Forelimb muscle (tissue), 1 donor: ENCODE measurements at places on chromosomes 3 and 15. TPM values are rescaled to one million over a fixed set of nuclear protein-coding genes. Genes with fewer than 3 reads are reported as not detected.

The CCR8 gene
- not detected for polyA plus RNA-seq

GRCh38 chr15:50365971-50366370 lies 11.0 kb upstream of the GABPB1 start:
- DNase-seq: no peak

The THOC7 gene
- polyA plus RNA-seq: 52.7 TPM

The SERINC4 gene
- polyA plus RNA-seq: 0.42 TPM

DNA sequence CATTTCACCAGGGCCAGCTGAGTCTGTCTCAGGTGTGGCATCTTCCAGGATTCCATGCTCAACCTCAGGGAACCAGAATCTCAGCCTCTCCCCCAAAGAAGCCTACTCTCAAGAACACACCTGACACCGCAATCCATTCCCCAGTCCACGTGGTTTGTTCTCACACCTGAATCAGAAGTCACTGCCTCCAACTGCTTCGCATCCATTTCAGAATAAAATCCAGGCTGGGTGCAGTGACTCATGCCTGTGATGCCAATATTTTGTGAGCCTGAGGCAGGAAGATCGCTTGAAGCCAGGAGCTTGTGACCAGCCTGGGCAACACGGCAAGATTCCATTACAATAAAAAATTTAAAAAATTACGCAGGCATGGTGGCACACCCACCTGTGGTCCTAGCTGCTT lies 212.2 kb downstream of the FOXP1 start:
- no peak for DNase-seq

DNA sequence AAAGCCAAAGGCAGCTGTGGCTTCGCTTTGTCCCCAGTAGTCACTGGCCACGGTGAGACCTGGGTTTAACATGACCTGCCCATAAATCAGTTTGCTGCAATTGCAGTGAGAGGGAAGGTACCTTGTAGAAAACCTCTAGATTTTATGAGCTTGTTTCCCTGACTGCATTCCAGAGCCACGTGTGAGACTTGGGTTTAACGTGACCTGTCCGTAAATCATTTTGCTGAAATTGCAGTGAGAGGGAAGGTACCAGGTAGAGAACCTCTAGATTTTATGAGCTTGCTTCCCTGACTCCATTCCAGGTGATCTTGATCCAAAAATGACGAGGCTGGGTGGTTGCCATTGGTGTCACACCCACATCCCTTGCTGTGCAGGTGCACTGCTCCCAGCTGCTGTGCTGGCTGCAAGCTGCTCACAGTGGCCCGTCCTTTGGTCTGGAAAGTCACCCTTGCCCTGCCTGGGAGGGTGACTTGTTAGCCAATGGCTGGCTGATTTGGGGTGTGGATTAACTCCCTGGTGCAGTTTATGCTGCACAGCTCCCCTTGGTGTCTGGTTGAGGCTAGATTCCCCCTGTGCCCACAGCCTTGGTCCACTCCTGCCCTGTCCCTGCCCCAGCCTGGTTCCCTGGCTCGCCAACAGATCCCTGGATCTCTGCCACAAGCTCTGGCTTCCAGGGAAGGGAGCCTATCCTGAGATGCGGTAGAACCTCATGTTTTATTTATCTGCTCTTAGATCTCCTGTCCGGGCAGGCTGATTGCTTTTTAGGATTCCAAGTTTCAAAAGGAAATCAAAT lies 192.7 kb upstream of the CTDSPL start:
- no peak for DNase-seq

DNA sequence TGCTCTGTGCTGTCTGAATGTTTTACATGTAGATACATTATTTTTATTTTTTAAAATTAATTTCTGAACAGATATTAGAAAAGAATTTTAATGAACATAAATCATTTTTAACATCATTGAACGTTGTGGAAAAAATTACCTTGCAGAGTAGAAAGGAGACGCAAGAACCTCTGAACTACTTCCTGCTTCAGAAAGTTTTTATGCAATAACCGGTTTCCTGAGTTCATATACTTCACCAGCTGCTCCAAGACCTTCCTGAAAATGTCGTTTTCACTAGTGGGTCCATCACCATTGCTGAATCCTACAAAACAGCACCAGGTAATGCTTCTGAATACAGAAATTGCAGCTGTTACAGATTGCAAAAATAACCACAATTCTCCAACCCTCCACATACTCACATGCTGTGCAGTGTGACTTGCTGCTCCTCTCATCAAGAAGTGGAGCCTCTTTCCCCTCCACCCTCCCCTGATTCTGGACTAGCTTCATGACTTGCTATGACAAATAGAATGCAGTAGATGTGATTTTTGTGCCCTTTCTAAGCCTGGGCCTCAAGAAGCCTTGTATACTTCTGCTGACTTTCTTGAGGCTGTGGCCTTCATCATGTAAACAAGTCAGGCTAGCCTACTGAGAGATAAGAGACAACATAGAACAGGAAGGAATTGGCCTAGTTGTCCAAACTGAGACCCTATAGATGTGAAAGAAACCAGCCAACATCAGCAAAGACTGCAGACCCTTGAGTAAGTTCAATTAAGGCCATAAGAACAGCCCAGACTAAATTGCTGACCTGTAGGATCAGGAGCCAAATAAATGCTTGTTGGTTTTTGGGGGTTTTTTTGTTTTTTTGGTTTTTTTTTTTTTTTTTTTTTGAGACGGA lies 80.4 kb downstream of the TRANK1 start:
- DNase-seq: no peak

GRCh38 chr3:195098741-195099525 lies 172.0 kb downstream of the XXYLT1 start:
- no peak for DNase-seq

The CCR5 gene
- 0.40 TPM for polyA plus RNA-seq

The MNS1 gene
- 5.4 TPM for polyA plus RNA-seq

The GABRA5 gene
- 0.25 TPM for polyA plus RNA-seq

GRCh38 chr3:11367143-11367693 lies 95.0 kb downstream of the ATG7 start:
- no peak for DNase-seq

DNA sequence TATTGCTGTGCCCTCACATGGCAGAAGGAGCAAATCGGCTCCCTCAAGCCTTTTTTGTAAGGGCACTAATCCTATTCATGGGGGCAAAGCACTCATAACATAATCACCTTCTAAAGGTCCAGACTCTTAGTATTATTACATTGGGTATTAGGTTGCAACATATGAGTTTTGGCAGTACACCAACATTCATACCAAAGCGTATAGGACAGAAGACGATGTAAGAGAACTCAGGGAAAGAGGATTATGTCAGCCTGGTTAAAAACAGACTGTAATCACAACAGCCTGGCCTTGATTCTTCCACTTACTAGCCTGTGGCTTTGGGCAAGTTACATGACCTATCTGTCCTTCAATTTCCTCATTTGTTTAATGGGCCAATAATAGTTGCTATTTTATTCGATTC lies 828.5 kb upstream of the NECTIN3 start:
- DNase-seq: no peak

The ALDH1A3 gene
- polyA plus RNA-seq: 17.6 TPM

DNA sequence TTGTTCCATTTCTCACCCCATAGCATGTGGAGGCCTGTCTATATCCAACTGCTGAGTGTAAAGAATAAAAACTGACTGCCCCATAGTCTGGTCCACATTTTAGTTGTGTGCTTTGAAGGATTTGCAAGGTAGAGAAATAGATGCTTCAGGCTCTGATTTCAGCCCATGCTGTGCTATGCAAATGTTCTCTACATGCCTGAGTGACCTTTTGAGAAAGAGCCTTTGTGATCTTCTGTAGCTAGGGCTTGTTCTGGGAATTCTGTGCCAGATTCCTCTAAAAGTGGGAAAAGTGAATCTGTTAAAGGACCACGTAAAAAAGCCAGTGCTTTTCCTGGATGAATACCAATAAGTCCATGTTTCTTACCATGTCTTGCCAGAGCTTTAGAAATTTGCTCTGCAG lies 5.2 kb downstream of the KCTD6 start:
- no peak for DNase-seq

DNA sequence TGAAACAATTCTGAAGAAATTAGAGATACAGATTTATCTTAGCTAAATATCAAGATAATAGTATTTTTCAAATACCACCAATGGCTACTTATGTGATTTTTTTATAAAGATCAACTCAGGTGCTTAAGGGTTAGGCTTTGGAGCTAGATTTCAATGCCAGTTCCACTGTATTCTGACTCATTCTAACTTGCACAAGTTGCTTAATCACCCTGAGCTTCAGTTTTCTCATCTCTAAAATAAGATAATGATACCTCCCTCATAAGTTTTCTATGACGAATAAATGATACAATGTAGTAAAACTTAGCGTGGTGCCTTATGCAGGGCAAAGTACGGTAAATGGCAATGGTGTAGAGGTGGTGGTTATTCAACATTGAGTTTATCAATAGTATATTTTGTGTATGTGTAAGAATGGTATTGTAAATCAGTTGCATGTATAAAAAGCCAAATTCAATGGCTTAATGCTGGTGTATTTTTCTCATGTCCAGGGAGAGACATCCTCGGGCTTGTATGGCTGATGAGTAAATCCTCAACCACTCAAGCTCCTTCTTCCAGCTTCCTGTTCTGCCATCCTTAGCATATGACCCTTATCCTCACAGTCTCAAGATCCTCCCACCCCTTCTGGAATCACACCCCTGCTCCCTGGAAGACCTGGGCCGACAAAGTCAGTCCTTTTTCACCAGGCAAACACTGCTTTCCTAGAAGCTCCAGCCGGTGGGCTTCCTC lies 505.9 kb upstream of the CFAP20DC start:
- DNase-seq: no peak

GRCh38 chr15:63417721-63418120 lies 36.1 kb upstream of the CA12 start:
- no peak for DNase-seq

The DLL4 gene
- 14.1 TPM for polyA plus RNA-seq

GRCh38 chr15:60390871-60391501 lies 6.8 kb downstream of the ANXA2 start:
- DNase-seq: no peak

DNA sequence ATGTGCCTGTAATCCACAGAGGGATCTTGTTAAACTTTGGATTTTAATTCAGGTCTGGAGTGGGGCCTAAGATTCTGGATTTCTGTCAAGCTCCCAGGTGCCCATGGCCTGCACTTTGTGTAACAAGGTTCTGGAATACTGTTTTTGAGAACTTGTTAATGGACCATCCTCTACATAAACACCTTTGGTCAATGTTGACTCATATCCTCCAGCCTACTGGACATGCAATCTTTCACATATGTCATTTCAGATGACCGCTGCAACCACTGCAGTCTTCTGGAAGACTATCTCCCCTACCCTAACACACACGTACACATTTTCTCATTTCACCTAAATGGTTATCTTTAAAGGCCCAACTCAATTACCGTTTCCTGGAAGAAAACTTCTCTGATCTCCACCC lies 302.1 kb upstream of the TPRG1 start:
- no peak for DNase-seq

- no peak for DNase-seq
Measured at GRCh38 chr3:145427355-145427754, 733.6 kb downstream of the PLOD2 start.

The TMED3 gene
- 34.1 TPM for polyA plus RNA-seq

The FBXO40 gene
- 3.4 TPM for polyA plus RNA-seq

DNA sequence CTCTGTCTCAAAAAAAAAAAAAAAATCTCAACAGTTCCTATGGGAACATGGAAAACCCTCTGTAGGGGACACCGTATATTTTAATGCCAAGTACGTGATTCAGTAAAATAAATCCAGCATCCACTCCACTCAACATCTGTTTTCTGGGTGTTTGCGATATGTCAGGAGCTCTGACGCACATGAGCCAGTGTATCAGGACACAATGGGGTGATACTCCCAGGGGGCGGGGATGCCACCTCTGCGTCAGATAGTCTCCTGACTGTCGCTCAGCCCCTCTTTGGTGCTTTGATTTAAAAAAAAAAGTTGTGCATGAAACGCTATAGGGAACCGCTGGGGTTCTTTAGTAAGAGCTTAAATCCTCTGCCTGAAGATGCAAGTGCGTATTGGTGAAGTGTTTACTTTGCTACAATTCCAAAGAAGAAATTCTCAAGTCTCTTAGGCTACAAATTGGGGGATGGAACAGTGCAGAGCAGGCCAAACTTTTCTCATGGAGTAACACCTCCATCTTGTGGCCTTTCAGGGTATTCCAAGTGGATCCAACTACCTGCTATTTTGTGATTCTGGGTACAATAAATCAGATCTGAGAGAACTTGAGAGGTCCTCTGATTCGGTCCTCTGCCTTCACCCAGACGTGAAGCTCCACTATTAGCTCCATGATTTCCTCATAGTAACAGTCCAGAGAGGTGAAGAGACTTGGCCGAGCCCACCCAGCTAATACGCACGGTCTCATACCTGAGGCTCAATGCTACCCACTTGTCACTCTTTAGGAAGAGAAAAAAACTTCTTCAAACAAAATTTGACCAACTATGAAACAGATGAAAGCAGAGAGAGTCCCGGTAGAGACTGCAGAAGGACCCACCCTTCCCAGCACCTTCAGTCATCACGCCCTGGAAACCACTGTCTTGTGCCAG lies 9.3 kb upstream of the NR2E3 start:
- DNase-seq: peak; percentile 74

GRCh38 chr3:119310071-119310470 lies 15.9 kb downstream of the ARHGAP31 start:
- no peak for DNase-seq

The GUCA1C gene
- polyA plus RNA-seq: not detected
